ENCODE measurements at places on chromosomes 7 and 10. TPM values are rescaled to one million over a fixed set of nuclear protein-coding genes. Genes with fewer than 3 reads are reported as not detected.

DNA sequence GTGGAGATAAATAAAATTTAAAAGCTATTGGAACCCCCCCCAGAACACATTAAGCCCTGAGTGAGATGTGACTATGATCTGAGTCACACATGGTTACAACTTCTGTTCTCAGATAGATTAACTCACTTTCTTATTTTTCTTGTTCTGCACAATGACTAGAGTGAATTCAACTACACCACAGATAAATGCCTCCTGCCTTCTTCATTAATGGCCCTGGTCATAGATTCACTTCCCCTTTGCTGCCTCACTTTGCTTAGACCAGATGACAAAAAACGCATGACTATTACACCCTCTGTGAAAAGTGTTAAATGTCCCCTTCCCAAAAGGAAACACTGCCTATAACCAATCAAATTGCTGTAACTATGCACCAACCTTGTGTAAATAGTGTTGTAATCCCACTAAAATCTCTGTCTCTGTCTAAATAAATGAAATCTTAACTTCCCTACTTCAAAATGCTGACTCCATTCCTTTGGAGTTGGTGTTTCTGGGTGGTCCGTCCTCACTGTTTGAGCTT is 49.4 kb downstream of the AKR1D1 start:
- H3K27ac ChIP-seq, result no peak overlapping the region
- no peaks in the 10 kb centered on the region for H3K4me1 ChIP-seq
- no peak for DNase-seq
- no peak overlapping the region for H3K4me3 ChIP-seq

GRCh38 chr7:4052130-4052529 is 630.0 kb upstream of the FOXK1 start:
- no peaks in the 10 kb centered on the region for H3K4me1 ChIP-seq
- H3K4me3 ChIP-seq, result no peak overlapping the region
- H3K36me3 ChIP-seq, result no peaks in the 10 kb centered on the region
- H3K27ac ChIP-seq, result no peak overlapping the region
- DNase-seq, result no peak
- no peaks in the 10 kb centered on the region for H3K27me3 ChIP-seq

DNA sequence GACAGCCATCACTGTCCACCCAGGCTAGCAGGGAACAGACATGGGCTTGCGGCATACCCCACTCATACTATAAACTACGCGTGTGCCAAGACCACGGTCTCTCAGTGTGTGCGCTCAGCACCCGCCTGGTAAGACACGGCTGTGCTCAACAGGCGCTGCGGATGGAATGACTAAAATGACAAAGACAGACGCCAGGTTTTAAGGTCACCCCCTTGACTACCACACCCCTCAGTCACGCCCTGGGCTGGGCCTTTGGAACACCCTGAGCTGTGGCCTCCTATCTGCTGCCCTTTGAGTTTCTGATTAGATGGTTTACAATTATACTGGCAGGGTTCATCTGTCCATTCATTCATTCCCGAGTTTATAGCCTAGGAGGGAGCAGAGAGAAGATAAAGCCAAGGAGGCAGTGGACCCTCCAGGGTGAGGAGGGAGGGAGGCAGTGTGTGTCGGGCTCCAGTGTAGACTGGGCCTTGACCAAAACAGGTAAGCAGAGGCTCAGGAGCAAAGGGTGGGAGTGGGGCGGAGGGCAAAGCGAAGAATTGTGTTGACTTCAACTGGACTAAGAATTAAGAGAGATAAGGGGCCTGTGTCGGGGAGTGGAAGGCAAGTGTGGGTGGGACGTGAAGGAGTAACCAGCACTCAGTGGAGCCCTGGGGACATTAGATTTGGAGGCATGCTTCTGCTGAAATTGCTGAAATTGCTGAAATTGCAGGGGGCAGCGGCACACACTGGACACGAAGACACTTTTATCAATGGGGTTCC is 35.0 kb downstream of the TNS3 start:
- no peak overlapping the region for H3K27ac ChIP-seq
- DNase-seq, result no peak
- no peaks in the 10 kb centered on the region for H3K36me3 ChIP-seq
- H3K4me1 ChIP-seq, result peaks cover 1% of the 10 kb centered on the region

The FXYD4 gene
- total RNA-seq, result not detected

The TUBAL3 gene
- total RNA-seq, result not detected

GRCh38 chr7:36894190-36894589 is 169.9 kb upstream of the AOAH start:
- no peak overlapping the region for H3K4me3 ChIP-seq
- H3K27ac ChIP-seq, result no peak overlapping the region
- no peaks in the 10 kb centered on the region for H3K27me3 ChIP-seq
- H3K36me3 ChIP-seq, result no peaks in the 10 kb centered on the region

GRCh38 chr7:111184987-111185386 is 94.1 kb downstream of the LRRN3 start:
- no peaks in the 10 kb centered on the region for H3K27me3 ChIP-seq
- DNase-seq, result no peak
- H3K4me3 ChIP-seq, result no peak overlapping the region
- no peaks in the 10 kb centered on the region for H3K36me3 ChIP-seq

The UNCX gene
- total RNA-seq, result not detected

The FOXP2 gene
- 0.25 TPM for total RNA-seq

DNA sequence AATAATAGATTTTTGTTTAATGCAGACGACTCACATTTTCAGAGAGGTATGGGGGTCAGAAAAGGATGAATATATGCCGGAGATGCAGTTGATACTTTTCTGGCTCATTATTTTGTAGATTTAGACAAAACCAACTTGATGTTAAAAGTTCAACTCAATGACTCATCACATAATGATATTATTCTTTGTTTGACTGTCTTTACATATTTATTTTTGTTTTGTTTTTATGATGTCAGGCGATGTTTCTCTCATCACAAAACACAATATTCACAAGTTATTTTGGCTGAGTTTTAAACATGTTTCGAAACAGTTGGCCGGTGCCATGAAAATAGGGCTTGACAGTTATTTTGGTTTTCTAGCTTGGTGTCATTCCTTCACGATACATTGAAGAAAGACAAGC is 1.3 kb downstream of the GJD4 start:
- H3K27ac ChIP-seq, result no peak overlapping the region
- H3K4me1 ChIP-seq, result no peaks in the 10 kb centered on the region
- no peaks in the 10 kb centered on the region for H3K27me3 ChIP-seq

DNA sequence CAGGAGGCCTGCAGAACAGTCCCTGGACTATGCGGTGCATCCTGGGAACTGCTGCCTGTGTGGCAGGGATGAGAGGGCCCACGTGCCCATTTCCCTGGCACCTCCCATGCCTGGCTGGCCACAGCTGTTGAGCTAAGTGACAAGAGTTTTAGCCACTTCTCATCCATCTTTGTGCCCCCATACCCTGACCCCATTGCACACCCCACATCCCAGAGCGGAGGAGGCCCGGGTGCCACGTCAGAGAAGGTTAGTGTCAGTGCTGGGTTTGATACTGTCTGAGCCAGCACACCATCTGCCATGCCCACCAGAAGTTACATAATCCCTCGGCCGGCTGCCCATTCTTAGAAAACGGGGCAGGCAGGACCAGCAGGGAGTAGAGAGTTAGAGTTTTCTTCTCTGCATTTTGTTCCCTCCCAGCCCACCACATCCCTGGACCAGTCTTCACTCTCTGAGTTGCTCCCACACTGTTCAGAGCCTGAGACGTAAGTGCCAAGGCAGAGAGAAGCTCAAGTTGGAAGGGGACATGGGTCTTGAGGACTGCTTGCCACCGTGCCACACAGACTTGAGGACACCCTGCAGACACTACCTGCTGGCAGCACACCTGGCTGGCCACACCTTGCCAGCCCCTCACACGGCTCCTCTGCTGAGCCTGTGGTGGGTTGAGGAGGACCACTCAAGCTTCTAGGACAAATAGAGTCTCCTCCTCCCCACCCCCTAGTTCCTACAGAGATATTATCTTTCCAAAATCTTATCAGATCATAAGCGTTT is 13.1 kb downstream of the UNC5B start:
- no peak overlapping the region for H3K4me3 ChIP-seq
- no peaks in the 10 kb centered on the region for H3K27me3 ChIP-seq
- no peak for DNase-seq
- peaks cover 14% of the 10 kb centered on the region for H3K4me1 ChIP-seq
- H3K27ac ChIP-seq, result no peak overlapping the region
- H3K36me3 ChIP-seq, result no peaks in the 10 kb centered on the region

DNA sequence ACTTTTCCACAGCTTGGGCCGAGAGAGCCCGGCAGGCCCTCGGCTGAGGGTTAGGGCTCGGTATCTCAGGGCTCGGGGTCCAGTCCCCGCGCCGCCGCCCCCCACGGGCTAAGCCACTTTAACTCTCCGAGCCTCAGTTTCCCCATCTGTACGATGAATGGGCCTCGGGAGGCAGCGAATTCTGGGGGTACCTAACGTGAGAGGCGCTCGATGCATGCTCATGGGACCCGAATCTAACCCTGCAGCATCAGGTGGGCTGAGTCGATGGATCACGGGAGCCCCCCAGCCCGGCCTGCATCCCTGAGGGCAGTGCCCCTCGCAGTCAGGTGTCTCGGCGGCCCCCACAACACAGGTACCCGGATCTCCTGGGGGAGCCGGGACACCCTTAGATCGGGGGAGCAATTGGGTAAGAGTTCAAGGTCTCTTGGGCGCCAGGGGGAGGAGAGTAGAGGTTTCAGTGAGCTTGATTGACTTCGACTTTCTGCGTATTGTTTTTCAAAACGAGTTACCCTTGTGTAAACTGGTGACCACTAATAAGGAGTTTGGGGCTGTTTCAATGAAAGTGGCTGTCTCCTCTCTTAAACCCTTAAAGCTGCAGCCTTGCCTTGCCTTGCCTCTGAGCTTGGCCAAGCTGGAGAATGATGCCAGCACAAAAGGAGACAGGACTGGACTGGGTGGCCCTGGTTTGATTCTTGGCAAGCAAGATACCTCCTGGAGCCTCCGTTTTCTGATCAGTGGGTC is 631 bp downstream of the POR start:
- no peaks in the 10 kb centered on the region for H3K27me3 ChIP-seq
- peak; percentile 20 for DNase-seq
- H3K4me1 ChIP-seq, result peaks cover 12% of the 10 kb centered on the region
- no peak overlapping the region for H3K27ac ChIP-seq

DNA sequence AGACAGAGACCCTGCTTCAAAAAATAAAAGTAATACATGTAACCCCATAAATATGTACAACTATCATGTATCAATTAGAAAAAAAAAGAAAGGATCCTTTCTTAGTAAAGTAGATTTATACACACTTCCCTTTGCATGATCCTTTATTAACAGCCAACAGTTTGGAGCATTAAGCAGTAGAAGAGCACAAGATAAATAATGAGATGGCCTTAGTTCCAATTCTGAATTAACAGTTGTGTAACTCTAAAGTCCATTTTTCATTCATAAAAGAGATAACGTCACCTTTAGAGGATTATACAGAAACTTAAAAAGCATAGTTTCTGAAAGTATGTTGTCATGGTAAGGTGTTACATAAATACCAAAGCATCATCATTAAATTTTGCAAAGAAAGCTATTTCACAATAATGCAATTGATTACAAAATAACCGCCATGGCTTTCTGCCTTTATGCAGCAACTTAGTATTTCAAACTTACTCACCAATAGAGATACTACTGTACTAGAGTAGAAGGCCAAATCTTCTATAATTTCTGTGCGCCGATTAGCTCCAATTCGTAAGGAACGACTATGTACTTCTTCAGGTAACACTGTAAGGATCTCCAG is 40.3 kb downstream of the TNPO3 start:
- H3K36me3 ChIP-seq, result peaks cover 23% of the 10 kb centered on the region
- no peaks in the 10 kb centered on the region for H3K27me3 ChIP-seq
- DNase-seq, result no peak
- H3K27ac ChIP-seq, result no peak overlapping the region

The SLC12A9 gene
- total RNA-seq, result 3.5 TPM

The CDH23 gene
- 10.3 TPM for total RNA-seq

- no peak overlapping the region for H3K4me3 ChIP-seq
- no peaks in the 10 kb centered on the region for H3K36me3 ChIP-seq
- no peaks in the 10 kb centered on the region for H3K4me1 ChIP-seq
- H3K27ac ChIP-seq, result no peak overlapping the region
- DNase-seq, result no peak
Observed at GRCh38 chr7:53719122-53719521, 683.7 kb downstream of the POM121L12 start.

GRCh38 chr10:1630304-1630703 is 107.0 kb downstream of the ADARB2 start:
- DNase-seq, result no peak
- H3K4me3 ChIP-seq, result no peak overlapping the region
- no peaks in the 10 kb centered on the region for H3K27me3 ChIP-seq
- H3K27ac ChIP-seq, result no peak overlapping the region
- peaks cover 12% of the 10 kb centered on the region for H3K4me1 ChIP-seq
- H3K36me3 ChIP-seq, result no peaks in the 10 kb centered on the region

The C10orf105 gene
- total RNA-seq, result 0.39 TPM

The CPEB3 gene
- total RNA-seq, result 2.2 TPM

DNA sequence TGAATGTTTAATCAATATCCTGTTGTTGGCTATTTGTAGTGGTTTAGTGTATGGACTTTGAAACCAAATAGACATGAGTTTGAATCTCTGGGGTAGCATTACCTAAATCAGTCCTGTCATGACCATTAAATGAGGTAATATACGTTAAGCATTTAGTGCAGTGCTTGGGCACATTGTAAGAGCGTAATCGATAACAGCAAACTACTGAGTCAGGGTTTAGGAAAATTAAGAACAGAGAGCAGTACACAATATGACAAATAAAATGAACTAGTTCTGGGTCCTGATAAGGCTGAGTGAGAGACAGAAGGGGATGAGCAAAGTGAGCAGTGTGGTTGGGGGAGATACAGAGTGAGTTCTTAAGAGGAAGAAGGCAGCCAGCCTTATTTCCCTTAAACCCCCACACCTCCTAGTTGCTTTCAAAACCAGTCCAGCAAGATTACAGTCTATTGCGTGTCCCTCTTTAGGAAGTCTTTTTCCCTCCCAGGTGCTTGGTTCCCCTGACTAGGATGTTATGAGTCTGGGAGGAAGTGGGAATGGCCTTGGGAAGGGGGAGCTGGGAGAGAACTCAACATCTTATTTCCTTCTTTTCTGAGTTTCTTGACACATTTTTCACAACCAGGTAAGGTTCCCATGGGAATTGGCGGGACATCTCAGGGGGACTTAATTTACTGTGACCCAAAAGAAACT is 171.0 kb downstream of the SND1 start:
- no peaks in the 10 kb centered on the region for H3K36me3 ChIP-seq
- no peak overlapping the region for H3K27ac ChIP-seq
- H3K4me1 ChIP-seq, result peaks cover 17% of the 10 kb centered on the region
- no peaks in the 10 kb centered on the region for H3K27me3 ChIP-seq

The ASZ1 gene
- total RNA-seq, result not detected

DNA sequence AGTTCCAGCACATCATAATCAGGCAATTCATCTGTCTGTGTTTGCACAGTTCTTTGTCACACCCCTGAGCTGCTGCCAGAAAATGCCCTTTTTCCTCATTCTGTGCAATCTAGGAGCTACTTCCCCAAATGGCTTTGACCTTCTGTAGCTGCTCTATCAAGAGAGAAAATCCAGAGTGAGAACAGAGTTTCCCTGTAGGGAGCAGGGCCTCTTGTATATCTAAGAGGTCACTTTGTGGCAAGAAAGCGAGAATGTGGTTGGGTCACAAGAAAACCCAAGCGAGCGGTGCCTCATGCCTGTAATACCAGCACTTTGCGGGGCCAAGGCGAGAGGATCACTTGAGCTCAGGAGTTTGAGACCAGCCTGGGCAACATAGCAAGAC is 24.3 kb downstream of the SLC29A3 start:
- no peaks in the 10 kb centered on the region for H3K27me3 ChIP-seq

- no peak for DNase-seq
- H3K4me1 ChIP-seq, result peaks cover 6% of the 10 kb centered on the region
- no peak overlapping the region for H3K27ac ChIP-seq
- no peaks in the 10 kb centered on the region for H3K36me3 ChIP-seq
- H3K27me3 ChIP-seq, result no peaks in the 10 kb centered on the region
Observed at GRCh38 chr7:123633553-123633952, 22.1 kb upstream of the LMOD2 start.

Data from neural progenitor cell (in vitro differentiated cells).